Upper lobe of right lung (tissue), 1 donor: ENCODE measurements at places on chromosomes 5 and 9.

DNA sequence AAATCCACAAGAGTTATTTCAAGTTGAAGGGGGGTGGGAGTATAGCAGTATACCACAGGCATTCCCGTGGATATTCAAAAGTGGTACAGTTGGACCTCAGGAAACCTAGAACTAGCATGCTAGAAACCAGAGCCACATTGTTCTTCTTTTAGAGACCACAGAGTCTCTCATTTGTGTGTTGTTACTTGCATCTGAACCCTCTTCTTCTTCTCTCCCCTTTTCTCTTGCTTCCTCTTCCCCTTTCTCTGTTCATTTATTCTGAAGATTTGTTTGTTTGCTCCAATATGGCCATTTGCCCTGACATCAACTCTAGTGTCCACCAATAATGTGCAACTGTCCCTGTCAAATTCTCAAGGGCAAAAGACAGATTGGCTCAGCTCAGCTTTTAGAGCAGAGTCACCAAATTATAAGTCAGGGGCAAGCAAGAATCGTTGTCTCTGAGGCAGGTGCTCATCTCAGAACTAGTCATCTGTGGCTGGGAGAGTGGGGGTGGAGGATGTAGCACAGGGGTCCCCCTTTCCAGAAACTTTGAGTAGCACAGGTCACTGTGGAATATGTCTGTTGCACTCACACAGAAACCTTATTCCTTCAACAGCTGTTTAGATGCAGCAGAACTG lies 321.1 kb downstream of the ARRDC3 start:
- no peak for DNase-seq

DNA sequence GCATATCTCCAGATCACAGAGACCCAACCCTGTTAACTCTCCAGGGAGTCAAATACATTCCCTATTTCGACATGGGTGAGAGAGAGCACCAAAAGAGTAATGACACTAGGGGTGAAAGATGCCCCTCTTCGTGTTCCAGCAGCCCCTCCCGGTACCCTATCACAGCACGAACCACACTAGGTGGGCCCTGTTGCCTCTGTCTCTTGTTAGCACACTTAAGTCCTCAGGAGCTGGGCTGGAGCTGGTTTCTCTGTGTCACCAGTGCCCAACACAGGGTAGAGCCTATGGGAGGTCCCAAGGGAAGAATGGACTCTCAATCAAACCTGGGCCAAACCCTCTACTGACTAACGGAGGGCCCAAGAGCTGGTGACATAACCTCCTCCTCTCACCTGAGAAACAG lies 1.2 kb downstream of the CDK20 start:
- DNase-seq: no peak

DNA sequence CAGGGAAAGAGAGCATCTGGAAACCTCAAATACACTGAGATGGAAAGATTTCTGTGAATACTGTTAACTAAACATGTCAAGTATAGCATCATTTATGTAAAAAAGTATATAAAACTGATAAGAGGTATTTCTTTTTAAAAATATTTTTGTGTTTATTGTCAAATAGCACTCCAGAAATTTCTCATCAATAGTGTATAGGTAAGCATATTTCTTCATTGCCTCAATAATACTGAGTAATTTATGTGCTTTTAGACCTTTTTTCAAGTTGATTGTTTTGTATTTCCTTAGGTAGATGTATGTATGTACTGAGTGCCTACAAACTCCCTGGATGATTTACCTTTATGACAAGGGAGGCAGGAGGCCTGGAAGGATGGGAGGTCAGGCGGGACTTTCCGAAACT lies 196.3 kb downstream of the ROR2 start:
- DNase-seq: no peak

- no peak for DNase-seq
Observed at GRCh38 chr5:171834461-171834860, 48.8 kb downstream of the SMIM23 start.

DNA sequence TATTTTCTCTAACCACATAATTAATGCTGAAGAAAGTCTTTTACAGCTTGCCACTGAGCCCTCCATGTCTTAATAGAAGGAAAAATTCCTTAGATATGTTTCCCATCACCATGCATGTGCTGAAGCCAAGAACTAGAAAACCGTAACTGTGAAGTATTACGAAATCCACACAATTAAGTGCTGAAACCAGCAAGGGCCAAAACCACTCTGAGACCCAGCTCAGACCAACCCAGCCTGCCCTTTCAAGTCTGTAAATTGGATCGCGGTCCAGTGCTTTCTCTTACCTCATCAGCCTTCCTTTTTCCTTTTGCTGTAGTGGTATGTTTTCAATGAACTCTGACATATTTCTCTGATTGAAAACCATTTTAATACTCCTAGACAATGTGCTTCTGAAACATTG lies 26.3 kb downstream of the SEMA5A start:
- no peak for DNase-seq

- no peak for DNase-seq
Observed at GRCh38 chr5:108546939-108547338, 165.0 kb upstream of the FBXL17 start.

- DNase-seq: peak; percentile 70
Observed at GRCh38 chr5:10331341-10331796, 22.1 kb upstream of the MARCHF6 start.

DNA sequence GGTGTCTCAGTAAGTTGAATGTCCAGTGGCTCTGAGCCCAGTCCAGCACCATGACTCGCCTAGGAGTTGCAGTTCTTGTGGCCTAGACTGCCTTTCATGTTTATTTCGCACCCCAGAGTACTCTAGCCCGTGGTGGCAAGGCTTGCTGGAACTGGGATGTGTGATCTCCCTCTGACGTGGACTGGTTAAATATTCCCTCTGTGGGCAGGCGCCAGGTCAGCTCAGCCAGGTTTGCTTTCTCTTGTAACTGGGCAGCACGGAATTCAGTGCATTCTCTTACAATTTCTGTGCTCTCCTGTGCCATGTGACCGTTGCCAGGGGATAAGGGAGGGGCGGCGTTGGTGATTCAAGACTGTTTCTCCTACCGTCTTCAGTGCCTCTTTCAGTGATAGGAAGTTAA lies 270.8 kb downstream of the KDM4C start:
- no peak for DNase-seq

- DNase-seq: no peak
Observed at GRCh38 chr5:109411627-109412026, 1.9 kb upstream of the PJA2 start.

- DNase-seq: no peak
Observed at GRCh38 chr9:115396071-115396529, 278.1 kb upstream of the TNC start.
